ENCODE measurements at places on chromosomes 1 and 21.

DNA sequence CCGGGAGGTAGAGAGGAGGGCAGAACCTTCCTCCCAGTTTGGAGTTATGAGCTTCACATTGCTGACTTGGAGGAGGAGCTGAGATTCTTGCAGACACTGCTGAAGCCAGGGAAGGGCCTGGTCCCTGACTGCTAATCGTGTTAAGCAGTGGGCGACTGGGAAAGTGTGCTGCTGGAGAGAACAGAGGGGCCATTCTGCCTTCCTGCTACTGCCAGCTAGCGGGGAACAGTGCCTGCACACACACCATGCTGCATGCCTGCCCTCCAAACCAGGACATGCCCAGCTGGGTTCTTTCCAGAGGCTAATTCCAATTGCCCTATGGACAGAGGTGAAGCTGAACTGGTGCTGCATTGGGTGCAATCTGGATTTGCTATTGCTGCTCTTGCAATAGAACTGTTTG lies 281.4 kb downstream of the AJAP1 start:
- DNase-seq = no peak

GRCh38 chr21:42057851-42058437 lies 13.2 kb upstream of the UMODL1 start:
- no peak for DNase-seq

GRCh38 chr1:82162486-82163420 lies 362.0 kb downstream of the ADGRL2 start:
- DNase-seq = no peak

GRCh38 chr21:37970548-37970947 lies 54.3 kb upstream of the KCNJ6 start:
- DNase-seq = no peak

DNA sequence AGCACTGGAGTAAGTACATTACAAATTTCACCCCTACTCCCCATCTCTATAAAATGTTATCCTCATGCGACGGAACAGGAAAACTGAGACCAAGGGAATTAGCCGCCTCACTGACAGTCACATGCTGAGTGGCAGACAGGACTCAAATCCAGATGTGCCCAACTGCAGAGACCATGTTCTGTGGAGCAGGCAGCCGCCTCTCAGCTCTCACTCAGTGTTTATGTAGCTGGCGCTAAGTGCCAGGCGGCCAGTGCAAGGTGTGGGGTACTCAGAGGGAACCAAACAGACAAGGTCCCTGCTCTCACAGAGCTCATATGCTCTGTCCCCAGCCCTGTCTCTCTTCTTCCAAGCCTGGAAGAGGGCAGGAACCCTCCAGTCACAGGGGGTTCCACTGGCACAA lies 5.1 kb downstream of the CAPZB start:
- DNase-seq = no peak

DNA sequence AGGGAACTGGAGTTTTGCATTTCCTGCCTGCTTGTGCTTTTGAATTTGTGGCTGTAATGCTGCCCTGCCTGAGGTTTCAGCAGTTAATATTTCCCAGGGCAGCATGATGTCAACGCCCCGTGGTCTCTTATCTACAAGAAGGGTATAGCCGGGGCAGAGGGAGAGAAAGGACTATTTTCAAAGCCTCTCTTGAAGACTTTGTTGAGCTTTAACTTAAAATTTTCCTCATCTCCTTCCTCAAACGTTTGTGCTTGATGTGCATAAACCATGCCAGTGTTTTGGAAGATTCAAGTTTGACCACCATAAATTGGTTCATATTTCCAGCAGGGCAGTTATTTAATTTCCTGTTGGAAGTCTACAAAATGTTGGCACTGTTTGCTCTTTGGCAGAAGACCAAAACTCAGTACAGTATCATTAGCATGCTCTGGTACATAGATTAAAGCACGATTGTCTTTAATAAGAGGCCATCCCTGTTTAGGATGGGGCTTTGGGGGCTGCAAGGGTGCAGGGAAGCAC lies 43.4 kb downstream of the ROR1 start:
- no peak for DNase-seq

DNA sequence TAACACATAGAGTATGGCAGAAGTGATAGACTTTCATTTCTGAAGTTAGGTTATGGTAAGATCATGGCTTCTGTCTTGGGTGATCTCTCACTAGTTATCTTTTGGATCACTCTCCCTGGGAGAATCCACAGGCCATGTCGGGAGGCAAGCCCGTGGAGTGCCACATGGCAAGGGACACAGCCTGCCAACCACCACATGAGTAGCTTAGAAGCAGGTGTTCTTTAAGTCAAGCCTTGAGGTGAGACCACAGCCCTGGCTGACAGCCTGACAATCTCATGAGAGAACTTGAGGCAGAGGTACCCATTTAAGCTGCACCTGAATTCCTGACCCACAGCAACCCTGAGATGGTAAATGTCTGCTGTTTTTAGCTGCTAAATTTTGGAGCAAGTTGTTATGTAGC lies 130.4 kb downstream of the KCNN3 start:
- DNase-seq = no peak

- peak; percentile 77 for DNase-seq
Observed at GRCh38 chr1:153510984-153511410, 24.8 kb downstream of the S100A6 start.

- DNase-seq = no peak
Observed at GRCh38 chr1:174719194-174719593, 271.4 kb downstream of the GPR52 start.

DNA sequence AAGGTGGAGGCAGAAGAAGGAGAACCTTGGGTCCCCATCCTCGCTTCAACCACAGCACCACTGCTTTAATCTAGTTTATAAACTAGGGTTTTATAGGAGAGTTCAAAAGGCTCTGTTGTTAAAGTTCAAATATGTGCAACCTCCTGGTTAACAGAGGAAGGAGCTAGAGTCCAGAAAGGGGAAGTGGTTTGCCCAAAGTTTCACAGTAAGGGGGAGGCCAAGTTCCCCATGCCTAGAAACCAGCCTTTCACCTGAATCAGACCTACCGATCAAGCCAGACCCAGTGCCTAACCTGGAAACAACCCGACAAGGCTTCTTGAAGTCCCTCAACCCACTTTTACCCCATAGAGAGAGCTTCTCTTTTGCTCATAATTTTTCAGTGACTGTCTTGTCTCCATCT lies 106.5 kb downstream of the PLPP3 start:
- DNase-seq = no peak

GRCh38 chr1:20903437-20903836 lies 116.3 kb upstream of the HP1BP3 start:
- no peak for DNase-seq

DNA sequence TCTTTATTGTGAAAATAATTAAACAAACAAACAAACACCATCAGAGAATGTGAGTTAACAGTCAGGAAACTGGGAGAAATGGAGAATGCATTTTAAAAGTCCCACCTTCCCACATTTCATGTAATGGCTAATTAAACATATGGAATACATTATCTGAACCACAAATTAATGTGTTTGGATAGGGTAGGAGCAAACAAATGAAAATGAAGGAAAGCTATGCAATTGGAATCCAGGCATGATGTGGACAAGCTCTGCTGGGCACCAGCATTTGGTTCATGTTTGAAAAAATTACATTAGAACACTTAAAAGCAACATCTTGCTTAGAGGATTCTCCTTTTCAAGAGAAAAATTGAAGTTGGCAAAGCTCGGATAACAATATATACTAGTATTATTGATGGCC lies 628.1 kb downstream of the LMO4 start:
- DNase-seq = no peak

- DNase-seq = no peak
Observed at GRCh38 chr1:153293480-153293775, 19.3 kb downstream of the PGLYRP3 start.

DNA sequence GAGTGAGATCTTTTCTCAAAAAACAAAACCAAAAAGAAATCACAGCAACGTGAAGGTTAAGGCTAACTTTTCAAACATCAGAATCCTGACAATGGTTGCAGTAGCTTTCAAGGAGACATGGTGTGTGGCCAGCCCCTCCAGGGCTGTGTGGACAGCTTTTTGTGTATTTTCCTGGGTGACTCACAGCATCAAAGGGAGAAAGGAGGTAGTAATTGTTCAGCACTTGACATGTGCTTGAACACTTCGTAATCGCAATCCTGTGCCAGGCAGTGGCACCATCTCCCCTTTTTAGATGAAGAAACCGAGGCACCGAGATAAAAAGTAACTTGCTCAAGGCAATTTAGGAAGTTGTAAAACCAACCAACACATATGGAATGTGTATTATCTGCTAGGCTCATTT lies 10.3 kb downstream of the NBL1 start:
- no peak for DNase-seq

DNA sequence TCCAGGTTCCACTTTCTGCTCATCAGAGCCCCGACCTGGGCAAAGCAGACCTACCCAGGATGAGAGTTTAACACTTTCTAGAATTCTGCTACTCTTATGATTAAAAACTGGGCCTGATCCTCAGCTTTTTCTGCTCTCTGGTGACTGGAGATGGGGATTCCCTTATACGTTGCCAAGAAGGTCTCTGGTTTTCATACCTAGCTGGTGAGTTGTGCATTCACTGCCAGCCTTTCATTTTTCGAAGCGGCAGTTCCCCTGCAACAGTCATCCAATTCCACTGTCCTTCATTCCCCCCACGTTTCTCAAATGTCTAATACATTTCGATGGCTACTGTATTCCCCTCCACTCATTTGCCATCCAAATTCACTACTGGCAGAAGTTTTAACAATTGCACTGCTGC lies 135.3 kb downstream of the ADSS2 start:
- DNase-seq = no peak
